ENCODE measurements at places on chromosomes 13 and 19.
A peak's percentile ranks its signal among the peaks of the same experiment; 100 is the strongest.

DNA sequence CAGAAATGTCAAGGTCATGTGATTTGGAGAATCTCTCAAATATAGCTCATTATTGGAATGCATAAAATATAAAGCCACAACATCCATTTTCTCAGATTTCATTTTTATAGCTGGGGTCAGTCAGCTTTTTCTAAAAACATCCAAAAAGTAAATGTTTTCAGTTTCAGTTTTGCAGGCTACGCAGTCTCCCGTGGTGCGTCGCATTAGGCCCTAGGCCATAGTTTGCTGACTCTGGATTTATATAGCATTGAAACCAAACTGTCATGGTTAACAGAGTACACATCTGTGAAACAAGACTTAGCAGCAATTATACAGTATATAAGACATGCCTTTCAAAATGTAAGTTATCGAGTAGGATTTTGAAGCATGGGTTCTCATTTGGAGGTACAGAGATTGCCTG lies 140.0 kb downstream of the IRS2 start:
- no peak for DNase-seq

GRCh38 chr13:31476266-31476665 lies 263.1 kb upstream of the RXFP2 start:
- DNase-seq = no peak

DNA sequence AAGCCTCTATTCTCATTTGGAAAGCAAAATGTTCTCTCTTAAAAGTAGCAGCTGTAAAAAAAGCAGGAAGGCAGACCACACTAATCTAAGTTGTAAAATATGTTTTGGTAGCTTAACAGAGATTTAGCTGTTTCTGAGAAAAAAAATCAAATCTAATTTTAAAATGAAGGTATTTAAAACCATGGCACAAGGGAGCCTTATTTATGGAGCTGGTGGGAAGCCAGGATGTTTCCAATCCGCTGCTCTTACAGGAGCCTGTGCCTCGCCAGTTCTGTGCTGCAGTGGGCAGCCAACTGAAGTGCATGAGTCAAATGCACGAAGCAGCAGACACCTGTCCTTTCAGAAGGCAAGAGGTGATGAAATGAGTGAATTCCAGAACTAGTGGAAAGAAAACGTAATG lies 28.2 kb downstream of the GPC6 start:
- no peak for DNase-seq

DNA sequence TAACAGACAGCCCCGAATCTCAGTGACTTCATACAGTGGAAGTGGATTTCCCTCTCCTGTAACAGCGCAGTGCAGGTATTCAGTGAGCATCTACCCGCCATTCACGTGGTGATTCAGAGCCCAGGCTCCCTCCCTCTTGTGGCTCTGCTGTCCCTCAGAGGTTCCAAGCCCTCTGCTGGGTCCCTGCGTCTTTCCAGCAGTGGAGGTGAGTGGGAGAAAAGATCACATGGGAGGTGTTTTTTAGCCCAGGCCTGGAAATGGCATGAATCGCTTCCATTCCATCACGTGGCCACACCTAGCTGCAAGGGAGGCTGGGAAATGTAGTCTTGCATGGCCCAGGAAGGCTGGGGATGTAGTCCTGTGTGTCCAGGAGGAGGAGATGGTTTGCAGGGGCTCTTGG lies 61.4 kb downstream of the DPF1 start:
- DNase-seq = no peak

GRCh38 chr13:39105110-39105509 lies 66.9 kb downstream of the NHLRC3 start:
- DNase-seq = no peak

GRCh38 chr13:20331949-20332348 lies 99.8 kb upstream of the GJB6 start:
- DNase-seq = no peak

DNA sequence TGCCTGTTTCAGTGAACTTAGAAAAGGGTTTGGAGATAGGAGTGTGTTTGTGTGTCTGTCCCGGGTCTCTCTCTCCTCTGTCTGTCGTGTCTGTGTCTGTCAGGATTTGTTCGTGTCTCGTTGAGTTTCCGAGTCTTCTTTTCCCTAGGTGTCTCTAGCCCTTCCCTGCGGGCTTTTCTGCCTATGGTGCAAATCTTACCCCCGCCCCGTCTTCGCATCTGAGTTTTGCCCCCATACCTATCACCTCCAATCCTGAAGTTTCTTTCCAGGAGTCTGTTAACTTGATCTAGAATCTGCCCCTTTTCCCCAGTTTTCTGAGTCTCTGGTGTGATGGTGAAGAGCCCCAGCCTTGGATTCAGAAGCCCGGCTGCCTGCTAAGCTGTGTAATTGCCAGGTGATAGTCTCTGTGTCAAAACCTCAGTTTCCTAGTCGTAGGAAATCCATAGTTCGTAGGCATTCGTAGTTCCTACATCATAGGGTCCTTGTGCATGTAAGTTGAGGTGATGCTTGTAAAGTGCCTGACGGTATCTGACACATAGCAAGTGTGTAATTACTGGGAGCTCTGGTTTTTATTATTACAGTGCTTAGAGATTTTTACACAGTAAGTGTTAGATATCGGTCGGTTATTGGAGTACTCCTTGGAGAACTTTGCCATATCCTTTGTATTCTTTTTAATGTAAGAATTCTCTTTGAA lies 782 bp downstream of the EPN1 start:
- DNase-seq = no peak

DNA sequence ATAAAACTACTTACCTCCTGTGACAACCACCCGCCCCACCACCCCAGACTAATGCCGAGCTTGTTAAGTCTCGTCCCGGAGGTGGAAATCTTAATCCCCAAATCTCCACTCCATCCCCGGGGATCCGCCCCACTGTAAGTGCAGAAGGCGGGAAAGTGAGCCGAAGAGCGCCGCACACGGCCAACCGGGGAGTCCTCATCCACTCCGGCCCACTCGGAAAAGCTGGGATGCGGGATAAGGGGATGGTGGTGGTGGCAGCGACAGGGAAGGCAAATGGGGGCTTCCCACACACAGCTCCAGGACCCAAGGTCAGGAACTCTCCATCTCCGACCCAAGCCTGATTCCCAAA lies 621 bp downstream of the FBL start:
- DNase-seq = no peak

GRCh38 chr13:25473864-25474263 lies 102.1 kb downstream of the ATP8A2 start:
- no peak for DNase-seq

- peak; percentile 45 for DNase-seq
These were observed 16.5 kb upstream of the SPACA6 start for GRCh38 chr19:51676566-51677083.

DNA sequence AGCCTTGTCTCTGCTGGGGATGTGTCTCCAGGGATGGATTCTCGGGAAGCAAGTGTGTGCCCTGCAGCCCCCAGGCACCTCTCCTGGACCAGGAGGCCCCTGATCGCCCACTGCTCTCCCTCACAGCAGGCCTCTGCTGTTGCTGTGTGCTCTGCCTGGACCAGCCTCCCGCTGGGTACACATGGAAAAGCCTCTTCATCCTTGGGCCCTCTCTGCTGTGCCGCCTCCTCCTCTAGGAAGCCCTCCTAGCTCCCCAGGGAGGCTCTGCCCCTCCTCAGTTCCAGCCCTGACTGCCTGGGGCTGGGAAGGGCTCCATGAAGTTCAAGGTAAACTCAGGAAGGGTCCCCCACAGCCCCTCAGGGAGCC lies 12.0 kb downstream of the NDUFA11 start:
- no peak for DNase-seq

- peak; percentile 1 for DNase-seq
These were observed 8.7 kb downstream of the SIGLECL1 start for GRCh38 chr19:51259348-51260245.

DNA sequence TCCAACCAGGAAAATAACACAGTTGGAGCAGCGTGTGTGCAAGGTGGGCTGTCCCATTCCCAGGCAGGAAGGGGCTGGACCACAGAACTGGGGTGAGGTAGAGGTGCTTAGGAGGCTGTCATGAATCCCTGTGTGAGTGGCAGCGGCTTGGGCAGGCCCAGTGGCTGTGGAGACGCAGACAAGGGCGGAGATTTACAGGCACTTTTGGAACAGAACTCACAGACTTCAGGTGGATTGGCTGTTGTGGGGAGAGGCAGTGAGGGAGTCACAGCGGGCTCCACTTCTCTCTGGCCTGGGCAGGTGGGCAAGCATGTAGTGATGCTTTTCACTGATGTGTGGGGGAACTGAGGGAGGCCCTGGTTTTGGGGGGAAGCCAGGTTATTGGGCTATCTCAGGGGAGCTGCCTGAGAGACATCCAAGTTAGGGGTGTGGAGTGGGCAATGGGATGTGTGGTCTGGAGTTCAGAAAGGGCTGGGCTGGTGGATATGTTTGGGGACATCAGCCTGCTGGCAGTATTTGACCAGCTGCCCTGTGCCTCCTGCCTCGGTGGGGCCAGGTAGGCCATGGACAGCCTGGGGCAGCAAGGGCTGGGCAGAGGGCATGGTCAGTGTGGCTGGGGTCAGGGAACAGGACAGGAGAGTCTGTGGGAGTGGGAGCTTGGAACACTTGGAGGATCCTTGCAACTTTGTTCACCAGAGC lies 27.0 kb upstream of the ZNF492 start:
- DNase-seq = no peak
